Memory B cell (primary cell): ENCODE measurements at places on chromosomes 7 and 10.

GRCh38 chr7:155533827-155534690, 12.3 kb downstream of the CNPY1 start:
- DNase-seq: peak; percentile 41

DNA sequence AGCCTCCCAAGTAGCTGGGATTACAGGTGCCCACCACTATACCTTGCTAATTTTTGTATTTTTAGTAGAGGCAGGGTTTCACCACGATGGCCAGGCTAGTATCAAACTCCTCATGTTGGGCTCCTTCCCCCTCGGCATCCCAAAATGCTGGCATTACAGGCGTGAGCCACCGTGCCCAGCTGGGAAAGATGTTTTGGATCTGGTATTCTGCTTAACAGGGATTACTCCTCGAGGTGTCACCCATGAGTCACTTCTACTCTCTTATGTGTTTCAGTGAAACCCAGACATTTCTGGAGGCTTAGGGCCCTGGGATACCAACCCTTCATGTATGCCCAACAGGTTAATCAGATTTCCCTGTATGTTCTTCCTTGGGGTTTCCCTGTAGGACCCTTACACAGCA, 11.8 kb upstream of the OPN4 start:
- DNase-seq: no peak

DNA sequence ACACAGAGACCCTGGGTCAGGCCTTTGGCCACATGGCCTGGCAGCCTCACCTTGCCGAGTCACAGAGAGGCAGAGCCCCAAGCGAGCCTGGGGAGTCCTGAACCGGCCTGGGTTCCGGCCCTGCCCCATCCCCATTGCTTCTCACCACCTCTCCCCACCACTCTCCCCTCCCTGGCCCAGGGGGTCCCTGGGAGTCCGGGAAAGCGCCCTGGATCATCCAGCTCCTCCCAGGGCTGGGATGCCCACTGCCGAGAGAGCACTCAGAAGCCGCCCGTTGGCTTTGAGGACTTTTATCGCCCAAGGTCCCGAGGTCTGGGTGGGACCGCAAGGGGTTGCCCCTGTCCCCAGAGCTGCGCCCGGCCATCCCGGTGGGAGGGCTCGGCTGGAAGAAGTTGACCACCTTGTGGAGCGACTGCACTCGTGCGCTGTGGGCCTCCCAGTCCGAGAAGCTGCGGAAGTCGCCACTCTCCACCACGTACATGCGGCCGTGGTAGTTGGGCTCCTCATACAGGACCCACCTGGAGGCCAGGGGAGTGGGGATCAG, 8.1 kb downstream of the CRYGN start:
- no peak for DNase-seq

GRCh38 chr7:102393467-102393866, 2.7 kb upstream of the PRKRIP1 start:
- DNase-seq: no peak

DNA sequence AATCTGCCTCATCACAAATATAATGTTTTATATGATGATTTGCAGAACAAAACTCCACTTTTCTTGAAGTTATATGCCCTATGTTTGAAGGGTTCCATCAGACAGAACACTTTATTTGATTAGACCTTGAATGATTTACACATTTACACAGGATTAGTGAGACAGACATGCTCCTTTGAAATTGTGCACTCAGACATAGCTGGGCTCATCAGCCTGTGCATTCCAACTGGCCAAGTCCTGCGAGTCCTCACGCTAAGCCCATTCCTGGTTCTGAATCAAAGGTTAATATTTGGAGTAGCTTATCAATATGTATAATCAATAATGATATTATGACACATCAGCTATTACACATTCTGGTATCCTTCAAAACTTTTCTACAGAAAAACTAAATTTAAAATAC, 173.6 kb downstream of the MBL2 start:
- no peak for DNase-seq

DNA sequence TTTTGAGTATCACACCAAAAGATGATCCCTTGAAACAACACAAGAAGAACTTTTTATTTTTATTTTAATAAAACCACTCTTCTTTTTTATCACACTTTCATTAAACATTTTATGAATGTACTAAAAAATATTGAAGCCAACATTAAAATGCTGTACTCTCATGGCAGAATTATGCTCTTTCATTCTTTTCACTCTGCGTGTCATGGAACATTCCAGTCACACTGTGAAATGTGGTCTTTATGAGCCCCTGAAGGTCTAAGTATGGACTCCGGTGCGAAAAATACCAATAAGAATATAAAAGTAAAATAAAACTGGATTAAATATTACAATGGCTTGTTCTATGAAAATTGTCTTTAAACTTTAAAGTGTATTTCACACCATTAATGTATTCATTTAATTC, 148.4 kb downstream of the TMEM26 start:
- DNase-seq: no peak

GRCh38 chr10:7483848-7484247, 73.0 kb upstream of the SFMBT2 start:
- DNase-seq: no peak

GRCh38 chr7:147586526-147586925, 1004.0 kb upstream of the C7orf33 start:
- DNase-seq: no peak
